A172 (cell line): ENCODE measurements at places on chromosomes 7 and 10.
A peak's percentile ranks its signal among the peaks of the same experiment; 100 is the strongest.

- DNase-seq: no peak
Observed at GRCh38 chr10:85901599-85901998, 465.0 kb downstream of the GRID1 start.

DNA sequence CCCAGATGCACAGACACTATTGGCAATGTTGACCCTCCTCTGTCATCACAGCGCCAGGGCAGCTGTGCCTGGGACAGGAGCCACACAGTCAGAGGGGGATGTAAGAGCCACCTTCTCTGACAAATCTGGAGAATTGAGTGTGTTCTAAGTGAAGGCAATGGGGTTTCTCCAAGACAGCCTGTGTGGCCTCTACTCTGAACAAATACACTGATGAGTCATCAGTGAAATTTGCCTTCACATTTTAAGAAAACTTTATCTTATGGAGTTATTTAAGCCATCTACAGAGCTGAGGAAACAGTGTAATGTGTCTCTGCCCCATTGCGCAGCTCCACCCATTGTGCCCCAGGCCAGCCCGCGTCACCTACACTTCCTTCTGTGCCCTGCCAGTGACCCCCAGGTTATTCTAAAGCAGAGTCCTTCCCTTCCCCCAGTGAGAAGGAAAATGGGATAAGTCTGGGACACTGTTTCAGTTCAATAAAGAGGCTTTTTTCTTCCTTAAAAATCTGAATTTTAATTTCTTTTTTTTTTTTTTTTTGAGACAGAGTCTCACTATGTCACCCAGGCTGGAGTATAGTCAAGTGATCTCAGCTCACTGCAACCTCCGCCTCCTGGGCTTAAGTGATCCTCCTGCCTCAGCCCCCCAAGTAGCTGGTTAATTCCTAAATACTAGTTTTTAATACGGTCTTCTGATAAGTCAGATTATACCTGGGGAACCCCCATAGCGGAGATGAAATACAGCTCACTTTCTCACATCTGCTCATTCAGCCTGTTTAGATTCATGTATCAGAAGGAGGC, 21.8 kb downstream of the AKR1E2 start:
- peak; percentile 80 for DNase-seq

GRCh38 chr7:151470711-151471110, 30.8 kb upstream of the CRYGN start:
- no peak for DNase-seq

DNA sequence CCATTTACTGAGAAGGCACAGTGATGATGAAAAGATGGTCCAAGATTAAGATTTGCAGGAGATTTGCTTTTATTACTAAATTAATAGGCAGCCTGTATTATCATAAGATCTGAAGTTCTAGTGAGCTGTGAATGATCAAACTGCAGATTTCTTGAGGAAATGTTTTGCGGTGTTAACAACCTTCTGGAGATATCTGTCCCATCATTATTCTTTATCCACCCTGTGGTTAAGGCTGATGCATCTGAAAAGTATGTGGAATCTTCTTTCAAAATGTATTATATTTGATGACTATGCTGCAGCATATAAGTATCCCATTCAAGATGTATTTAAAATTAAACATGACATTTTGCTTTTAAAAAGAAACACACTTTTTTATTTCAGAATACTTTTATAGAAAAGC, 150.3 kb downstream of the POLR1F start:
- peak; percentile 85 for DNase-seq

DNA sequence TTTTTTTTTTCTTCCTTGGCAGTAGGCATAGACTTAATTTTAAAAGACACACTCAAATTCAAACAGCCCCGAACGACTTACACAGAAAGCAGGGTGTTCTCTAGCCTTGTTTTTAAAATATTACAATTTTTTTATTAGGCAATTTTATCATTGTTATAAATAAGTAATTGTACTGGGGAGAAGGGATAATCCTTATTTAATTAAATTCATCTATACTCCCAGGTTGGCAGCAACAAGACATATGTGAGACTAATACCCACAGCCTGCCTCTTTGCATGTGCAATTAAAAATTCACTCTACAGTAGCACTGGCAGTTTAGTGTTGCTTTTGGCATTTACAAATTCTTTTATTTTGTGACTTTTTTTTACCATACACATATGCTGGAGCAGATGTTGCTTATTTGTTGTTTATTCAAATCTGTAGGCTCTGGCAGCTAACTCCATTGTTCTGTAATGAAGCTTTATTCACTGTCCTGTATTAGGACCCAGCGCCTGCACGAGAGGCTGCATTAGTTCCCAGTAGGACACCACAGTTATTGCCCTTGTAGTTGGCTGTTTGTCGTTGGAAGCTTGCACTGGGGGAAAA, 84.9 kb upstream of the PPP1R17 start:
- DNase-seq: no peak

DNA sequence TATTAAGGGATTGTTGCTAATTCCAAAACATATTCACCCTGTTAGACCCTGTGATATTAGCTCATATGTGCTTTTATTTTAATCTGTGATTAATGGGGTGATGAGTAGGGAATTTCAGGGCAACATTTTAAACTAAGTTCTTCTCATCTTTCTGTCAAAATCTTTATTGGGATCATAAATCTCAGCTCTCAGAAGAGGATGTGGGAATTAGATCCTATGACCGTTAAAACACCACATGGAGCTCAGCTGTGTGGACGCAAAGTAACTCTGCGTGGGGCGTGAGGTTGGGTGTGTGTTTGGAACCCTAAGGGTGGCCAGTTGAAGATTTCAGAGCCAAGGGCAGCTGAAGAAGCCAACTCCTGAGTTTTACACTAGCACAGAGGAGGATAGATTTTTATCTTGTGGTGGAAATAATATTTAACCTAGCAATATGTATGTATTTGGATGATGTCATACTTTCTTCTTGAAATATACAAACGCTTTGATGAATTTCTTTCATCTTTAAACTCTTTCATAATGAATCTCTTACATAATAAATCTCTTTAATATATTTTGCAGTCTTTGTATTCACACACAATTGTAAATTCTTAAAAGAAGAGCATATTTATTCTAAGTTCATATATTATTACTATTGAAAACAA, 64.4 kb downstream of the EPDR1 start:
- DNase-seq: no peak

DNA sequence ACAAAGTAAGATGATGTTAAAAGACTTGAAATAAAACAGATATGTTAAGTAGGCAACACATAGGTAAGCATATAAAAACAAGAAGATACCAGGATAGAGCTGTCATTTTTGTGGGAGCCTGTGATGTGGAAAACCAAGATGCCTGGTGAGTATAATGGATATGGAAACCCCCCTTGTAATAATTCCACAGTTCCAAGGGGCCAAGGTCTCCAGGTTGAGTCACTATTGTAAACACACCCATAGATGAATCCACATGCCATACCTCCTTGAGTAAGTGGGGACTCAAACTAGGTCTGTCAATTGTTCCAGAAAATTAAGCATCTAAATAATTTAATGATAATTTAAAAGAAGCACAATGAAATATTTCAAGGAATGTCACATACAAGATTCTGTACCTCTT, 15.9 kb downstream of the CAV1 start:
- no peak for DNase-seq

GRCh38 chr10:6543431-6544005, 36.6 kb downstream of the PRKCQ start:
- no peak for DNase-seq

- no peak for DNase-seq
Observed at GRCh38 chr7:96621932-96622331, 87.7 kb downstream of the SEM1 start.

DNA sequence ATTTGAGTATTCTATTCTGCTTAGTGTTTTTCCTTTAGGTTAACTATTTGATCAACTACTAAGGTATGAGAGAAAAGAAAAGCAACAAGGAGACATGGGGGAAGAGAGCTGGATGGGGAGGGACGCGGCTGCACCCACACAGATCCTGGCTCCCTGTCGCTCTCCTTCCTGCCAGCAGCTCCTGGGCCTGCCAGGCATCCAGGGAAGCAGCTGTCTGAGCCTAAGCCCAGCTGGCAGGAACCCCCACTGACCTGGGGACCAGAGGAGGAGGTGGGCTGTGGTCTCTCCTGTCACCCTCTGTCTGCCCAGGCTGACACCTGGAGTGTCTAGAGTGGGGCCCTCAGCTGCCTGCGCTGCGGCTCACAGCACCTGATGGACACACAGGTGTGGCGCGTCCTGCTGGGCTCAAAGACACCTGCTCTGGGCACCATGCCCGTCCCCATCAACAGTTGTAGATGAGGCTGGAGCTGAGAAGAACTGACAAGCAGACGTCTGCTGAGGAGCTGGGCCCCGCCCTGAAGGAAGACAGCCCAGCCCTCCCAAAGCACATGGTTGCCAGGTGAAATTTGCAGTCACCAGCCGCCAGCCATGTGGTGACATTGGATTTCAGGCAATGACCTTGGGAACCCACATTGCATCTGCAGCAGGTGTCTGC, 207.9 kb downstream of the PLXNA4 start:
- DNase-seq: no peak

- DNase-seq: no peak
Observed at GRCh38 chr10:1548596-1548995, 188.7 kb downstream of the ADARB2 start.

- no peak for DNase-seq
Observed at GRCh38 chr10:114631666-114632417, 26.2 kb downstream of the ABLIM1 start.
